ENCODE measurements at places on chromosomes 5 and 9.

DNA sequence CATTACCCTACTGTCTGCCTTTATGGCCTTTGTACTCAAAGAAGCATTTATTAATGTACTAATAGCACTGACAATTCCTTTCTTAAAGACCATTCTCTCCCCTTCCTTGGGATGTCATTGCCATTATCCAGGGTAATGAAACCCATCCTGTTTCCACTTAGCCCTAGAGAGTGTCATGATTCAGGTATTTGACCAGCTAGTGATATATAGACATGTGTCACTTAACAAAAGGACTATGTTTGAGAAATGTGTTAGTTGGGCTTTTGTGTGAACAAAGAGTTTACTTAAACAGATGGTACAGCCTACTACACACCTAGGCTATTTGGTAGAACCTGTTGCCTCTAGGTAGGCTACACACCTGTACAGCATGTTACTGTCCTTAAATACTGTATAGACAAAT, 2.0 kb downstream of the ATP6V0E1 start:
- DNase-seq = no peak

DNA sequence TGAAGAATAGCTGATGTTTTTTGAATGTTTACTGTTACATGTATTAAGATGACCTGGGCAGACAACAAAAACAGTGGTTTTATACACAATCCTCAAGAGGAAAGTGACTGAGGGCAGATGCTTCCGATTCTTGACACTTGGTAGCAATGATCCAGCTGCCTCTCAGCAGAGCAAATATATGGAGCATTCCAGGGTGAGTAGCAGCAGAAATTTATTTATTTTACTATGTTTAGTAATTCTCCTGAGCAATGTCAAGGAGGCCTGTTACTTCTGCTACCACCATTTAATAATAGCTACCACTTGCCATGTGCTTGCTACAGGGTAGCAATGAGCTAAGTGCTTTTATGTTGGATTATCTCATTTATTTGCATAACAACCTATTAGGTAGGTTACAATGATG, 69.1 kb upstream of the NR3C1 start:
- DNase-seq = no peak

GRCh38 chr5:128539038-128539429, 989 bp upstream of the FBN2 start:
- DNase-seq = no peak

GRCh38 chr5:115432691-115433090, 111.9 kb downstream of the FEM1C start:
- DNase-seq = no peak

DNA sequence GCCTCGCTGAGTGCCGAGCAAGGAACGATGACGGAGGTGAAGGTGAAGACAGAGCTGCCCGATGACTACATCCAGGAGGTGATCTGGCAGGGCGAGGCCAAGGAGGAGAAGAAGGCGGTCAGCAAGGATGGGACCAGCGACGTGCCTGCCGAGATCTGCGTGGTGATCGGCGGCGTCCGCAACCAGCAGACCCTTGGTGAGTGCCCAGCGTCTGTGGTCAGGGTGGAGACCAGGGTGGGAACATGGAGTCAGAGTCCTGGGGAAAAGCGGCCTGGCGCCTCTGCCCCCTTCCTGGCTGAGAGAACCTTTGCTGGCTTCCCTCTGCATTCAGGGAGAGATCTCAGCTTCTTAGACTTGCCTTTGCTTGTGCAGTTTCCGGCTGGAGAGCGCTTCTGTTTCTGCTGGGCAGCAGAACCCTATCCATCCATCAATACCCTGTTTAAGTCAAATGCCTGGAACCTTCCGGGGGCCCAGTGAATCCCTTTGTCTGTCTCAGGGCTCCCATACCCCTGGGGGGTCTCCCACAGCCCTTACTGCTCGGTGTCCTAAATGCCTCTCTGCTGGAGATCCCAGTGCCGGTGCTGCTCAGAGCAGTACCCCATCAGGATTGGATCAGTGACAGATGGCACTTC, 89.6 kb downstream of the AMBP start:
- DNase-seq = no peak
